HuH-7 (cell line): ENCODE measurements at places on chromosomes 16 and 17.
A peak's percentile ranks its signal among the peaks of the same experiment; 100 is the strongest.

- DNase-seq = no peak
Measured at GRCh38 chr16:10386517-10387100, 748 bp downstream of the ATF7IP2 start.

DNA sequence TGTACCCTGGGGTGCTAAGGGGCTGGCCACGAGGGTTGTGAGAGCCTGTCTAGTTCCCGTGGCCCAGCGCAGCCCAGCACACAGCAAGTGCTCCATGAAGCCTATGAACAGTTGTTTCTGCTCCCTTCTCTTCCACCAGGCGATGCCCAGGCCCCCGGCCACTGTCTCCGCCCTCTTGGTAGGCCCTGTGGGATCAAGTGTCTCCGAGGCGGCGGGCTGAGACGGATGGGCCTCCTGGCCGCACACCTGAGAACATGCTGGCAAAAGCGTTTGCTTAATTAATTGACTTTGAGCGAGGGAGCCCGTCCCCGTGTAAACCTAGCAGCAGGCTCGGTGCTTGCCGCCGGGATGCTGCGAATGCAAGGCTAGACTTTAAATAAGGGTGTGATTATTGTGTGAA is 129.7 kb upstream of the GSE1 start:
- DNase-seq = no peak

DNA sequence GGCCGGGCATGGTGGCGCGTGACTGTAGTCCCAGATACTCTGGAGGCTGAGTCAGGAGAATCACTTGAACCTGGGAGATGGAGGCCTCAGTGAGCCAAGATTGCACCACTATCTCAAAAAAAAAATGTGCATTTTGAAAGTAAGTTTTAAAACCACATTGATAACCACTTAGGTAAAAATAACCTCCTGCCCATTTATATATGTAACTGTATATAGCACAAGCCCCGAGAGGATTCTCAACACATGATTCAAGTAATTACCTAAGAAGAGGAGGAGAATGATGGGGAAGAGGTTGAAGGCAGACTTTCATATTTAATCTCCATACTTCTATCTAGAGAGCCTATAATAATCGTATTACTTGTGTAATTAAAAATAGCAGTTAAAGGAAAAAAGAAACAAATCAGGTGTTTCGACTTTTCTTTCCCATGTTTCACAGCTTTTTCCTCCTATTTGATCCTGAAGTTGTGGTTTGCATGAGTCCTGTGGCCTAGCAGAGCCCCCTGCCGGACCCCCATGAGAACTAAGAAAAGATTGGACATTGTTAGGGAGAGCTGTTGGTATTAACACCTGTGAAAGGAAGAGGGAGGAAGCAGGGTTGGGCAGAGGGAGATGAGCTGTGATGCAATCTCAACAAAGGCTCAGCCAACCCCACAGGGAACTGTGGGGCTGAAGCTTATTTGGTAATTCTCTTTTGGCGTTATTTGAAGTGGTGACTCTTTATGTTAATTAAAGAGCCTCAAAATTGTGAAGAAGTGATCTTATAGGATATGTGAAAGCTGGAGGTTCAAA is 22.1 kb downstream of the PMFBP1 start:
- DNase-seq = peak; percentile 18

GRCh38 chr17:3544365-3544764 is 13.2 kb downstream of the TRPV3 start:
- DNase-seq = no peak

GRCh38 chr16:80253741-80254140 is 287.1 kb upstream of the DYNLRB2 start:
- DNase-seq = no peak
